IPS-NIHi11 (cell line): ENCODE measurements at places on chromosomes 16 and 17.

DNA sequence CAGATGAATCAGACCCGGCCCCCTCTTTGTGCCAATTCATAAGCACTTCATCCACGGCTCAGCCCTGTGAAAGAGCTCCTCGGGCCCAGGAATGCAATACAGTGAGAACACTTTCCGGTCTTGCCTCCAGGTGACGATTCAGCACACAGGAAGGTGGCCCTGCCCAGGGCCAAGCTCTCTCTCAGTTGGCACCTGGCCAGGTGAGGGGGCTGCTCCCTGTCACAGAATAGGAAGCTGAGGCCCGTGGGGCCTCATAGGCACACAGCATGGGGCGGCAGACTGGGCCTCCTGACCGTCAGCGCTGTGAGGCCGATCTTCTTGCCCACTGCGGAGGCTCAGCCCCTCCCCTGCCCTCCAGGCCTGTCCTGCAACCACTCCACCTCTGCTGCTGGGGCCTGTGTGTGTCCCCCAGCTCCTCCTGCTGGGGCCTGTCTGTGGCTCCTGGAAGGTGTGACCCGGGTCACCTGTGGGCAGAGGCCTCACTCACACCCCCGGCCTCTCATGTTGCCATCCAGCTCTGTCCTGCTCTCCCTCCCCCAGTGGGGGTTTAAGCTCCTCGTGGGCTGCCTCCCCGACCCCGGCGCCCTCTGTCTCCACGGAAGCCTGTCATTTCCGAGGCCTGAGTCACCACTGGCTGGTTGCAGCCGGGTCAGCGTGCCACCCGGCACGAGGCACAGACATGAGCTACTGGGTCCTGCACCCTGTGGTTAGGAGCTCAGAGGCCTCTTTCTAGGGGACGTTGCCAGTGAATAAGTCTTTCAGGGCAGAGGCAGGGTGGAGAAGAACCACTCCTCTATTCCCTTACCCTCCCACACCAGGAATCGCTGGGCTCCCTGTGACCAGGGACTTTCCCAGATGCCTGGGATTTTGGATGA lies 114.4 kb downstream of the SEC14L1 start:
- peak; percentile 63 for DNase-seq

GRCh38 chr16:26765087-26765486 lies 301.6 kb upstream of the C16orf82 start:
- peak; percentile 59 for DNase-seq

DNA sequence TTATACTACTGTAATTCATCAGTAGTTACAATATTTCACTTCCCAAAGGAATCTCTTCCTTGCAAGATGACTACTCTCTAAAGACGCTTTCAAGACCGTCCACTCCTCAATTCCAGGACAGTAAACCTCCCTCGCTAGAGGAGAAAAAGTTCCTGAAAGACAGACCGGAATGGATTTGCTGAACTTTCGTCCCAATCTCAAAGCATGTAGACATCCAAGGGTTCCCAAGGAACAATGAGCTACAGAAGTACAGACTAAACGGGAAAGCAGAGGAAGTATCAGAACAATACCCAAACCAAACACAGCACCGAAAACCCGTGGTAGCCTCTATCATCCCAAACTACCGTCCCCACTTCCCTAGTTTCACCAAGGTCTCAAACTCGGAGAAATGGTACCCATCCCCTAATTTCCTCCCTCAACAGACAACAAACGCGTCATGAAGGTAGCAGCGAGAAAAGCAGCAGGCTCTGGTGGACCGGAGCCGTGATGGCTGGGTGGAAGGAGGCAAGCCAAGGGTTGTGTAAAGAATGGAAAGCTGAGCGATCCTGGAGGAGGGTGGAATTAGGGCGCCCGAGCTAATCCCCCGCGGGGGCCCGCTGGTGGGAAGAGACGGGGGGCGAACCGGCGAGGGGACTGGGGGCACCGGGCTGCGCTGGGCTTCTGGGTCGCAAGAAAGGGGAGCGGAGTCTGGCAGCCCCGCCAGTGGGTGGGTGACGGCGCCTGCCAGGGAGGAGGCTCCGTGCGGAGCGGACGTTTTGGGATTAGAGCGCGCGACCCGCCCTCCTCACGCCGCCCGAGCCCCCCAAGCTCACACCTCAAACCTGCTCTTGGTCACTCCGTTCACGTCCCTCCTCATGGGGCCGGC lies 647 bp downstream of the FBXL20 start:
- no peak for DNase-seq

GRCh38 chr16:87695534-87695933 lies 70.3 kb downstream of the KLHDC4 start:
- no peak for DNase-seq

DNA sequence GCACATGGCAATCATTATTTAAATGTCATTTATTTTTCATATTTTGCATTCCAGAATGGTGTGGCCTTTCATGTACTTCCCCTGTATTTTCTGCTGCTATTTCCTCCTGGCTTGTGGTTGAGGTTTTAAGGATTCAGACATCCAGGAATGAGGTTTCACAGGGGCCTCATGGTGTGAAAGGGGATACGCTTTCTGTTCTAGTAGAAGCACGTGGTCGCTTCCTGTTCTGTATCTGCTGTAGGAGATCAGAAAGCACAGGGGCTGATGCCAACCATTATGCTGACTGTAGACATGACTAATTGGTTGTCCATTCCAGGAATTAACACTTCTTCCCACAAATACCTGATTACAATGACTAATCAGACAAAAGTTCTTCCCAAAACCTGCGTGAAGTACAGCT lies 405.9 kb downstream of the SHISA9 start:
- no peak for DNase-seq

- DNase-seq: no peak
Measured at GRCh38 chr17:29873476-29873875, 56.6 kb downstream of the SSH2 start.

DNA sequence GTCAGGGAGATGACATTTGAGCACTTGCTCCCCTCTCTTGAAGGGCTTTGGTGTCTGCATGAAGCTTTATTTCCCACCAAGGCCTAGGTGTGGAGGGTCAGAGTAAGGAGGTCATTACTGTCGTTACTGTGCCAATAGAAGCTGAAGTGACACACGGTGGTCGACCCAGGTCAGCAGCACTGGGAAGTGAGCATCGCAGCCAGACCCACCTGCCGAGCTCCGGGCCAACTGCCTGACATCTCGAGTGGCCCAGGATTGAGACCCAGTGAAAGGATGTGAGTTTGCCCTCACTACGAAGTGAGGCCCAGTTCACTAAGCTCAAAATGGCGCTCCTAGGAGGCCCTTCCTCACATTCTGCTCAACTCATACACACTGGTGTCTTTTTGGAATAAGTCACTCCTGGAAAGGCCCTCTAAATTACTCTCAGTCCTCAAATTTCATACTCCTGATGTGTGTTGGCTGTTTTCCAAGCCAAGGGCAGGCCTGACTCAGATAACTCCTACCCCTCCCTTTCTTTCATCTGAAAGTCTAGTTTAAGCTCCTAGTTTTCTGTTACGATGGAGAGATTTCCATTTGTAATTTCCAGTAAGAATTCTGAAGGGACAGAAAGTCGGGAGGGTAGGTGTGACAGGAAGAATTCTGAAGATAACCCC lies 200.4 kb downstream of the LGALS9B start:
- DNase-seq: no peak

DNA sequence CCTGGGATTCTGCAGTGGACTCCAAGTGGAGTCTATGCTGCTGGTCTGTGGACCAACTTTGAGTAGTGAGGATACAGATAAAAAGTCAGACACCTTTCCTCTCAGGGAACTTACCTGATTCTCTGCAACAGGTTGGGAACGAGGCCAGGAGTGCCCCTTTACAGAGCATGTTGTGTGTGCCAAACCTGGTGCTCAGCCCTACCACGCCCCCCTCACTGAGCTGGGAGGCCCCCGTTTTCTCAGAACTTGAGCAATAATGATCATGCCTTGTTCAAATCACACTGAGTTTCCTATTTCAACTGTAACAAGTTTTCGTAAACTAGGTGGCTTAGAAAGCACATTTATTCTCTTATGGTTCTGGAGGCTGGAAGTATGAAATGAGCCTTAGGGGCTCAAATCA lies 182.0 kb downstream of the COPRS start:
- no peak for DNase-seq

DNA sequence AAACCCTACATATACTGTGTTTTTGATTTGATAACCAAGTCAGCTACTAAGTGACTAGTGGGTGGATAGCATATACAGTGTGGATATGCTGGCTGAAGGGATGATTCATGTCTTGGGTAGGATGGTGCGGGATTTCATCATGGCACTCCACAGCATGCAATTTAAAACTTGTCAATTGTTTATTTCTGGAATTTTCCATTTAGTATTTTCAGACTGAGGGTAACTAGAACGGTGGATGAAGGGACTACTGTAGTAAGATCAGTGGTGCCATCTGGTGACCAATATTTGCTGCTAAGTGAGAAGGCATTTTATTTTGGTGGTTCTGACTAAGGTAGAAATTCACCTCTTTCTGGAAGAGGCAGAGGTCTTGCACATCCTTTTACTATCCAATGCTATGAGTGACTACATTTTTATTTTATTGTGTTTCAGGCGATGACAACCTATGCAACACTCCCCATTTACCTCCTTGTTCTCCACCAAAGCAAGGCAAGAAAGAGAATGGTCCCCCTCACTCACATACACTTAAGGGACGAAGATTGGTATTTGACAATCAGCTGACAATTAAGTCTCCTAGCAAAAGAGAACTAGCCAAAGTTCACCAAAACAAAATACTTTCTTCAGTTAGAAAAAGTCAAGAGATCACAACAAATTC lies 3.1 kb downstream of the CDC6 start:
- no peak for DNase-seq
